Brain microvascular endothelial cell (primary cell): ENCODE measurements at places on chromosomes 2 and 18.

DNA sequence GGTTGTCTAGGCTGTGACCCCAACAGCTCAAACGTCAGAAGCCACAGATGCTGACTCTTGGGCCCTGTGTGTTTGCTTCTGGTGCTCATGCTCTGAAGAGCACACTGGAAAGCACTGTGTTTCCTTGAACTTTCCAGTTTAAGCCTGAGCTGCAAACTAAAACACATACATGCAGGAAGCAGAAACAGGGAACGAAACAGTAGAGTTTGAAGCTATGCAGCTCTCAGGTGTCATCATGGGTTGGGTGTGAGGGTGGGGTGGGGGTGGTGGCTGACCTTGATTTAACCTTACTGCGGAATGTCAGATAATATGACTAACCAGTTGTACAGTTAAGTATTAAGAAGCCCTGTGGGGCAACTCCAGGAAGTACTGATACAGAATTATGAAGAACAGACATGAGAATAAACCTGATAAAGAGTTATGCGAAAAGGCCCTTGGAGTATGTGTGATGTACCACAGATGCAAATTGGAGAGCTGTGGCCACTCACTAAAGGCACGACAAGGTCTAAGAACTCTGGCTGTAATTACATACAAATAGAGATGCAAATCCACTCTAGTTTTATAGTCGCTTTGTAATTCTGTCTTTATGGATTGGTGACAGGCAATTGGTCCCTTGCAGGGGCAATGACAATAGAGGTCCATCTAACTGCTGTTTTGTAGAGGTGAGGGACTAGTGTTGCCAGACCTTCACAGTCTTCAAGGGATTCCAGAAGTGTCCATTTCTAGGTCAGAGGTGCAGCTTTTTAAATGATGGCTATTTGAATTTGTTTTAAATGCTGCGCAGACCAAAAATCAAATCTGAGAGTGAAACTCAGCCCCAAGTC lies 273.1 kb downstream of the NAPG start:
- peak; percentile 71 for DNase-seq

DNA sequence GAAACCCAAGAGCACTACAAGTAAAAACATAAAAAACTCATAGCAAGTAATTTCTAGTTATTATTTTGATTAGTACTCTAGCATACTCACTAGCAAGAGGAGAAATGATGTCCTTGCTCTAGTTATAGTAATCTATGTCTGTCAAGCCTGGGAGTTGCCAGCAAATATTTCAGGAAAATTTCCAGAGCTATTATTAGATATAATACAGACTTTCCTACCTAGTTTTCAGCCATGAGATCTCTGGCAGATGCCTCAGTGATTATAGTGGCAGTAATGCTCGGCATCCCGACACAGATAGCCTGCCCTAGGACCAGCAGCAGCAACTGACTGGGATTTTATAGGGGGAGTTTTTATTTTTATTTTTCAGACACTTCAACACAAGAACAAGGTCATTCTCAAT lies 224.4 kb downstream of the ZNF385B start:
- no peak for DNase-seq

DNA sequence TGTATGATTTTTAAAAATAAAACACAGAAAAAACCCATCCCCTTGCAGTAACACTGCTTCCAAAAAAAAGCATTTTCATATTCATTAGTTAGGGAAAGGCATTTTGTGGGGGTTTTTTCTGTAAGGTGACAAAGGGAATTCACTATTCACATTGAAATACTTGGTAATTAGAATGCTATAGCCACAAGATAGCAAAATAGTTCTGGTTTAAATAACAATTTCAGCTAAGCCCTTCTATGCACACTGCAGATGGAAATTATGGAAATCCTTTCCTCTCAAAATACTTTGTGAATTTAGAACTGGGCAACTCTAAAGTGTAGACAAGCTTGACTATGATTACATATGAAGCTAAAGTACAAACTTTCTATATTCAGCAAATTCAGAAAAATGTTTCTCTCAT lies 102.1 kb upstream of the CHRNA1 start:
- no peak for DNase-seq

DNA sequence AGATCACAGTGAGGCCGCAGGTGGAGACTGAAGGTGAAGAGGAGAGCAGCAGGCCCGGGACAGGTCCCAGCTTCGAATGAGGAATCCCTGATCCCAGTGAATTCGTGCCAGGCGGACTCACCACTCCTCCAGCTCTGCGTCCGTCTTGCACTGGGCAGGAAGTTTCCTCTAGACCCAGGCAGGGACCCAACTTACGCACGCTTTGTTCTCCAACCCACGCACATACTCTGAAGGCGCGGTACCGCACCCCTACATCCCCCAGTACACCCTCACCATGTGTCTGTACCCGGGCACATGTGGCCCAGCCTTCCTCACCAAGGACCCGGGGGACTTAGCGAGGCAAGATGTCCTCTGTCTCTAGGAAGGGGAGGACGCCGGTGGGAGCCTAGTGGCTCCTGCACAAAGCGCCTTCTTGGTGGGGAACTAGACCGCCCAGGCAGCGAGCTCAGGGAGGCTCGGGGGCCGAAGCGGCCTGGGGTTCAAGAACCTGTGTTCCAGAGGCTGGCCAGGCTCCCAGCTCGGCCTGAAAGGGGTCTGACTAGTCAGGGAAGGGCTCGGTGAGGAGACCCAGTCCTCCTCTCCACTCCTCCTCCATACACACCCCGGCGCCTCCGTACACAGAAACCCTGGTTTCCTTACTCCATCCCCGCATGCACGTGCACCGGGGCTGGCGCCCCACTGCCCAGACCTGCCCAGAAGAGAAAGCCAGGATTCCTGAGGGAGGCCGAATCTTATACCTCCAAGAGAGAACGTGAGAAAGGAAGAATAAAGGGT lies 38.3 kb upstream of the ATP6V1B1 start:
- DNase-seq = no peak

- DNase-seq = no peak
These were observed 218.0 kb downstream of the IRS1 start for GRCh38 chr2:226581661-226582060.

DNA sequence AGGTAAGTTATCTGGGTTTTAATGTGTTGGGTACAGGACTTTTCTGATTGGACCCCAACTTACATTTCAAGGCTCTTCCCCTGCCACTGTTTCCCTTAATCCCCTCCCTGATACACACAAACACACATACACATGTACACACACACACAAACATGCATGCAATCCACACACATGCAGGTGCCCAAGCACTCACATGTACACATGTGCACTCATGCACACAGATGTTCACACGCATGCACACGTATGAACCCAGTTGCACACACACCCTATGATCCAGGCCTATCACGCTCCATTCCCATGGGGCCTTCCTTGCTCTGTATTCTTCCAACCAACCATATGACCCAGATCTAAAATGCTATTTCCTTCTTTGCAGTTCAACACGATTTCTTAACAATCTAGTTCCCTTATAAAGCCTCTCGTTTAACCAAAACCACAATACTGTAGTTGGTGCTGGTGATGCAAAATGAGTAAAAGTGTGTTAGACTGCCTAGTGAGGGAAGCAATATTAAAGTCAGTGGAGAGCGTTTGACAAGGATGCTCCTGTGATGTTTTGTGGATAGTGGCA lies 11.1 kb downstream of the SERPINB8 start:
- DNase-seq = no peak

DNA sequence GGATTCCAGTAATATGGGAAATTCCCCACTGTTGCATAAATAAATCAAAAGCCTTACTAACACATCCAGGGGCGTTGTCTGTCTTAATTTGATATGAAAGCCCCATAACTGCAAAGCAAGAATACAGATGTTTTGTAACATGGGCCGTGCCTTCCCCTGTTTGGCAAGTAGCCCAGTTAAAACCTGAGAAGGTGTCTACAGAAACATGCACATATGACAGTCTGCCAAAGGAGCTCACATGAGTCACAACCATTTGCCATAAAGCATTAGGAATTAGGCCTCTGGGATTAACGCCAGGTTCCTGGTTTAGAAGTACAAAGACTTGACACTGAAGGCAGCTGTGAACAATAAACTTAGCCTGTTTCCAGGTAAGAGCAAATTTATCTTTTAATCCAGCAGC lies 43.1 kb upstream of the LONRF2 start:
- DNase-seq = peak; percentile 48

DNA sequence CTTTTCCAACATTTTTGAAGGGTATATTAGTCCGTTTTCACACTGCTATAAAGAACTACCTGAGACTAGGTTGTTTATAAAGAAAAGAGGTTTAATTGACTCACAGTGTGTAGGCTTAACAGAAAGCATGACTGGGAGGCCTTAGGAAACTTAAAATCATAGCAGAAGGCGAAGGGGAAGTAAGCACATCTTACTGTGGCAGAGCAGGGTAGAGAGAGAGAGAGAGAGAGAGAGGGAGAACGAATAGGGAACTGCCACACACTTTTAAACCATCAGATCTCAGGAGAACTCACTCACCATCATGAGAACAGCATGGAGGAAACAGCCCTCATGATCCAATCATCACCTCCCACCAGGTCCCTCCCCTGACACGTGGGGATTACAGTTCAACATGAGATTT lies 420.3 kb downstream of the SOCS6 start:
- no peak for DNase-seq

DNA sequence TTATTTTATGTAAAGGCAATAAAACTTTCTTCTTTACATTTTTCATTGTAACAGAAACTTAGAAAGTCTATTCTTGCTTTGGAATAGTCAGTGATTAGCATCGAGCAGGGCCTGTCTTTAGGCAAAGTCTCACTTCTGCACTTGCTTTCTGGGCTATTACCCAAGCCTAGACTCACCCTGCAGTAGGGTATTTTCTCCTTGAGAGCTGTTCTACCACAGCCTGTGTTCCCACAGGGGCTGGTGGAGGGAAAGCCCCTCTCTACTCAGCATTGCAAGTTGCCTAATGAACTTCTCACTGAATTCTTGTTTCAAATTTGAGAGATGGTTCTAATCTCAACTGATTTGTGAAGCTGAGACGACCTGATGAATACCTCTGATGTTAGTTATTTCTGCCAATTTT lies 111.7 kb upstream of the KLHL14 start:
- no peak for DNase-seq
